ENCODE measurements at places on chromosomes 7 and 10.

DNA sequence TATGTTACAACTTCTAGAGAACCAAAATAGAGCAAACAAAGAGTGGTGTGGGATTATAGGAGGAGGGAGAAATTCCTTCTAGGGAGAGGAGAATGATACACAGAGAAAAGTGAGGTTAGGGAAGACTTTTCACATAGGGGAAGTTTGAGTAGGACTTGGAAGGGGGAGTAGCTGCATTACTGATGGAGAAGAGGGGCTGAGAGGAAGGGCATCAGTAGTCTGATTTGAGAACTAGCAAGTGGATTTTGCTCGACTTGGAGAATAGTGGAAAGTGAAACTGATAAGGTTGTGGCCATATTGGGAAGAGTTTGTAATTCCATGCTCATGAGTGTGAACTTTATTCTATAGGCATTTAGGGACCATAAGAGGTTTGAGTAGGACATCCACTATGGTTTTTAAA is 6.1 kb downstream of the NRF1 start:
- DNase-seq, result no peak

- DNase-seq, result no peak
Measured at GRCh38 chr10:43251419-43252165, 15.3 kb downstream of the RASGEF1A start.

DNA sequence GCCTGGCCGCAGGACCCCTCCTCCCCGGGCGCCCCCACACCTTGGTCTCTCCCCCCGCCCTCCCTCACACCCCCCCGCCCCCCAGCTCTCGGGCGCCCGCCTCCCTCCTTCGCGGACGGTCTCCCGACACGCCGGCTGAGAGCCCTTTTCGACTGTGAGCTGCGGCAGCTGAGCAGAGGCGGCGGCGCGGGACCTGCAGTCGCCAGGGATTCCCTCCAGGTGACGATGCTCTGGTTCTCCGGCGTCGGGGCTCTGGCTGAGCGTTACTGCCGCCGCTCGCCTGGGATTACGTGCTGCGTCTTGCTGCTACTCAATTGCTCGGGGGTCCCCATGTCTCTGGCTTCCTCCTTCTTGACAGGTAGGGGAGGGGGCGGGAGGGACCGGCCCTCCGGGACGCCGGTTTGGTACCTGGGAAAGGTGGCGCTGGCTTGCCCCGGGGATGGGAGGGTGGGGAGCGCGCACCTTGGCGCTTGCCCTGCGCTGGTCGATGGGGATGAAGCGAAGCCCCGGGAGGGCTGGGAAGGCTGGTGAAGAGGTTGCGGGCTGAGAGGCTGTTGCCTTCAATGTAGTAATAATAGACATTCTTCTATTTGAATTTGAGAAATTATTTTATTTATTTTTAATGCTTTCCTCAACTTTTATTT is at the start of gene BMPER:
Gene BMPER, plus strand, starts transcription at position 151 of the 644 bp plus-strand sequence. Its CDS starts 75 bp downstream, at position 226.
- no peak for DNase-seq

DNA sequence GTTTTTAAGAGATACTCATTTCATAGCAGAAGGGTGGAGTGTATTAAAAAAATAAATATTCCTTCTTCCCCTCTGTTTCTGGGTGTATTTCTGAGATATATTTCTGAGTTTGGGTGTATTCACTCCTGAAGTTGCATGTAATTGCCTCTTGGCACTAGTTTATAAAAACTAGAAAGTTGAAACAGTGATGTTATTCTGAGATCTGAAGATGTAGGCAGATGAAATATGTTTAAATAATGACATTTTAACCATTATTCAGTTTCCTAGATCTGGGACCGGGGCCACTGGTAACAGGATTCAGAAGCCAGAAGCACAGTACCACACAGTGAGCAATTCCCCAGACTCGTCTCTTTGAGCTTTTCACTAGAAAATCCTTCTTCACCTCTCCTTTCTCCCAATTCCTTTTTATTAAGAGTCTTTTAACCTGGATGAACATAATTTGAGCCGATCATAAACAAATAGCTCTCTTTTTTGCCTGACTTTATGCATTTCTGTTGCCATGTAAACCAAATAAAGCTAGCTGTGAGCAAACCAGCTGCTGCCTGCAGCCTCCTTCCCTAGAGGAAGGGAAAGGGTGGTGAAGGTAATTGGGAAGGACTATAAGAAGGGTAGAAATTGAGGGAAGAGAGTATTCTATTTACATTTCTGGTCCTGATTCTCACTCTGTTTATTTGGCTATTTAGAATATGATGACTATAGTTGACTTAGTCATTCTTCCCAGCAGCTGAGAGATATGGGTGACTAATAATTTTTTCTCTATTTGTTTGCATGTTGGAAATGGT is 101.8 kb upstream of the STRIP2 start:
- DNase-seq, result no peak

DNA sequence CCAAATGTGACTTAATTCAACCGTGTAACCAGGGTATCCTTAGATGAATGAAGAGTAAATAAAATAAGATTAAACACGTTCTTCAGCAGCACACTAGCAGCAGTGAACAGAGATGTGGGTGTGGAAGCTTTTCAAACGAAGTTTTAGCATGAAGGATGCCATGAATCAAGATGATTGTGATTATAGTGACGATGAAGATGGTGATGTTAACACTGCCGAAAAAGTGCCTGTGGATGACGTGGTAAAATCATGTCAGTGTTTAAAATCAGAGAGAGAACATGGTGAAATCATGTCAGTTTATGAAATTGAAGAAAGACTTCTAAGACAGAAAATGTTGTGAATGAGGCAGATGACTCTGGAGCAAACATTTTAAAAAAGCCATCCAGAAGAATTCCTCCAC is 19.2 kb downstream of the LCOR start:
- DNase-seq, result no peak

- no peak for DNase-seq
Measured at GRCh38 chr10:106525835-106526234, 638.7 kb downstream of the SORCS1 start.

All from CD4-positive, alpha-beta T cell treated with Interleukin-1 beta for 1 hour (primary cell).